ENCODE measurements at places on chromosomes 13 and 19. TPM values are rescaled to one million over a fixed set of nuclear protein-coding genes. Genes with fewer than 3 reads are reported as not detected.

GRCh38 chr19:2978166-2978767 is 903 bp downstream of the TLE6 start:
- H3K27me3 ChIP-seq, result no peaks in the 10 kb centered on the region
- no peaks in the 10 kb centered on the region for H3K4me1 ChIP-seq
- DNase-seq, result no peak
- H3K36me3 ChIP-seq, result no peaks in the 10 kb centered on the region

DNA sequence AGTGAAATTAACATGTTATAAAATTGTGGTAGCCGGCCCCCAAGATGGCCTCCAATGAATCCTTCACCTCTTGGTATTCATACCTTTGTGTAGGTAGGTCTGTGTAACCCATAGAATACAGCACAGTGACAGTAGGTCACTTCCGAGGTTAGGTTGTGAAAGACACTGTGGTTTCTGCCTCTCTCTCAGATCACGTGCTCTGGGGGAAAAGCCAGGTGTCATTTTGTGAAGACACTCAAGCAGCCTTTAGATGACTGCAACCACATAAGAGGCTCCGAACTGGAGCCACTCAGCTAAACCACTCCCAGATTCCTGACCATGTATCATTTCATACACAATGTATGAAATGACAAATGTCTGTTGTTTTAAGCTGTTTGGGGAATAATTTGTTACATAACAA is 9.8 kb upstream of the USPL1 start:
- no peak overlapping the region for H3K4me3 ChIP-seq
- no peaks in the 10 kb centered on the region for H3K4me1 ChIP-seq
- no peaks in the 10 kb centered on the region for H3K36me3 ChIP-seq
- no peak overlapping the region for H3K27ac ChIP-seq

Gene LHB
- total RNA-seq, result not detected

Gene APLP1
- 17.5 TPM for total RNA-seq

Gene SLC10A2
- not detected for total RNA-seq

Gene PNMA8C
- total RNA-seq, result not detected

DNA sequence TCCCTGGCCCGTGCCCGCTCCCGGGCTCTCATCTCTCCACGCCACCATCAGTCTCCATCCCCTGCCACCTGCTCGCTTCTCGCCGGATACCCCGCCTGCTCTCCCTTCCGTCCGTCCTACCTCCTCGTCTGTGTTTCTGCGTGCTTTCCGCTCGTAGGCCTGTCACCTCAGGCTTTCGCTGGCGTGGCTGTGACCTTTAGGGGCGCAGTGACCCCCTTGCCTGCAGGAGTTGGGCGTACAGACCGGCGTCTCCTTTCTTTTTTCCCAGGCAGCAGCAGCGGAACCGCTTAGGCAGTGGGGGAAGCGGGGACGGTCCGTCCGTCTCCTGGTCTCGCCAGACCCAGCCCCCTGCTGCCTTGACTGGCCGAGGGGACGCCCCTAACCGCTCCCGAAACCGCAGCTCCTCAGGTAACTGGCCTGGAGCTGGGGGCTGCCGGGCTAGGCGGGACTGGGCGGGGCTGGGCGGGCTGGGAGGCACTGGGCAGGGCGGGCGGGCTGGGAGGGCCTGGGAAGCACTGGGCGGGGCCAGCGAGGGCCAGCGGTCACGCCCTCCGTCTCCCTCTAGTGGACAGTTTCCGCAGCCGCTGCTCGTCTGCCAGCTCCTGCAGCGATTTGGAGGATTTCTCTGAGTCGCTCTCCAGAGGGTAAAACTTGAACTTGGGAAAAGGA is 6.3 kb downstream of the PGLYRP1 start:
- DNase-seq, result peak; percentile 67
- no peak overlapping the region for H3K27ac ChIP-seq
- H3K27me3 ChIP-seq, result peaks cover 3% of the 10 kb centered on the region
- H3K36me3 ChIP-seq, result no peaks in the 10 kb centered on the region
- H3K4me3 ChIP-seq, result peak overlapping the region; percentile 79

DNA sequence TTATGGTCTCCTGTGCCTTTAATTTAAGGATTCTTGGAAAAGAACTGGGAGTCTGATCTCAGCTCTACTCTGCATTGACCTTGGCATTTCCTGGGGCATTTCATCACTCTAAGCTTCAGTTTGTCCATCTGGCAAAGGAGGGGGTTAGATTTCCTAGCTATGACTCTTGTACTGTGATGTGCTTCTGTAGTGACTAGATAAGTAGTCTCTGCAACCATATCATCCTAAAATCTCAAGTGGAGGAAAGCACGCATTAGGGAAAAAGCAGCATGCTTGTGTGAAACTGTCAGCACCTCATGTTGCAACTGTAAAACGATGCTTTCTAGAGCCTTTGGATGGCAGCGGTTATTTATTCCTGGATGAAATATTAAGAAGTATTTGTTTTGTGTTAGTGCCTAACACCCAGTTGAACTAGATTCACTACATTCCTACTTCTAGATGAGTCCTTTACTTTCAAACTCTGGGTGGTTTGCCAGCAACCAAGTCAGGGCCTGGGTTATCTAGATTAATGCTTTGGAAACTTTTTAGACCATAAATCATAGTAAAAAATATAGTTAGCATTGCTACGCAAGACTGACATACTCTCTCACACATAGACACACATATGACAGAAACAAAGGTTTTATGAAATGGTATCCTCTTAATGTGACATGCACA is 6.8 kb downstream of the WDFY2 start:
- no peak for DNase-seq
- peaks cover 21% of the 10 kb centered on the region for H3K4me1 ChIP-seq
- H3K27me3 ChIP-seq, result no peaks in the 10 kb centered on the region
- peak overlapping the region; percentile 27 for H3K27ac ChIP-seq
- H3K36me3 ChIP-seq, result no peaks in the 10 kb centered on the region

GRCh38 chr13:46387064-46387851 is at the start of gene RUBCNL:
RUBCNL (minus strand) TSS chr13:46387252; CDS start chr13:46372475, 14,777 bp downstream.
- H3K4me1 ChIP-seq, result peaks cover 10% of the 10 kb centered on the region
- DNase-seq, result no peak
- no peaks in the 10 kb centered on the region for H3K27me3 ChIP-seq
- no peaks in the 10 kb centered on the region for H3K36me3 ChIP-seq
- H3K27ac ChIP-seq, result no peak within 1 kb of the TSS

Gene THAP8
- total RNA-seq, result 5.7 TPM

DNA sequence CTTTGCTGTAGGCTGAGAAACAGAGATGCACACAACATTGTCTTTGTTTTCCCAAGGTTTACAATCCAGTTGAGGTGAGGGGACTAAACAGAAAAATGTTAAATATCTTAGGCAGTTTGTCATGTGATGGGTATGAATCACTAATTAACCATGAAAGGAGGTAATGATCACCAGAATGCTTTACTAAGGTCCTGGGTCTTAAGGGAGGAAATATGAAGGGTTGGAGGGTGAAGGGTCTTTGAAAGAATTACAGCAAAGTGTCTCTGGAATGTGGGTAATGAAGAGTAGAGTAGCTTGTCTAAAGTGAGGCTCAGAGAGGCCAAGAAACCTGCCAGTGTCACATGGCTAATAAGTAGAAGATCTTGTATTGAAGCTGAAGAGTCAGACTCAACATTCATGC is 19.0 kb downstream of the BIVM start:
- no peak overlapping the region for H3K27ac ChIP-seq
- no peak overlapping the region for H3K4me3 ChIP-seq
- DNase-seq, result no peak
- peaks cover 40% of the 10 kb centered on the region for H3K36me3 ChIP-seq
- H3K4me1 ChIP-seq, result no peaks in the 10 kb centered on the region
- no peaks in the 10 kb centered on the region for H3K27me3 ChIP-seq

DNA sequence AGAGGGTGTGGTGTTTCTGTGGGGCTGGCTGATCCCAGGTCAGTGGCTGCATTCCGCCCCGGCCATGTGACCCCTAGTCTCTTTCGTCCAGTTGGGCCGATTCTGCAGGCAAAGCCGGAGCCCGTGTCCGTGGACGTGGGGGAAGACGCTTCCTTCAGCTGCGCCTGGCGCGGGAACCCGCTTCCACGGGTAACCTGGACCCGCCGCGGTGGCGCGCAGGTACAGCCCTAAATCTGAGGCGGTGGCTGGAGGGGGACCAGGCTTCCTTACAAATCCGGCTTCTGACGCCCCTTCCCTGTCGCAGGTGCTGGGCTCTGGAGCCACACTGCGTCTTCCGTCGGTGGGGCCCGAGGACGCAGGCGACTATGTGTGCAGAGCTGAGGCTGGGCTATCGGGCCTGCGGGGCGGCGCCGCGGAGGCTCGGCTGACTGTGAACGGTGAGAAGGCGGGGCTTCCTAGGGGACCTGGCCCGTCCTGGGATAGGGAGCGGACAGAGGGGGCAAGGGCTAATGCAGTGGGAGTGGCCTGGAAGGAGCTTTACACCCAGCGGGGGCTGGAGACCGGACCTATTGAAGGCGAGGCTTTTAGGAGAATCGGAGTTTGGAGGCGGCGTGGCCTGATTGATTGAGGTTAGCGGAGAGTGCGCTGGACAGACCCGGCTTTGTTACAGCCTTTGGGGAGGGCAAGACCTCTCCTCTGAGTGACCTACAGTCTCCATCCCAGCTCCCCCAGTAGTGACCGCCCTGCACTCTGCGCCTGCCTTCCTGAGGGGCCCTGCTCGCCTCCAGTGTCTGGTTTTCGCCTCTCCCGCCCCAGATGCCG is 4.3 kb downstream of the KIRREL2 start:
- no peaks in the 10 kb centered on the region for H3K36me3 ChIP-seq
- no peak overlapping the region for H3K4me3 ChIP-seq
- H3K27ac ChIP-seq, result no peak overlapping the region
- H3K27me3 ChIP-seq, result peaks cover 3% of the 10 kb centered on the region

- peak overlapping the region; percentile 80 for H3K27ac ChIP-seq
- DNase-seq, result peak; percentile 81
- peak overlapping the region; percentile 28 for H3K4me3 ChIP-seq
- H3K36me3 ChIP-seq, result no peaks in the 10 kb centered on the region
These were observed 209.7 kb downstream of the SPRY2 start for GRCh38 chr13:80131204-80131603.

DNA sequence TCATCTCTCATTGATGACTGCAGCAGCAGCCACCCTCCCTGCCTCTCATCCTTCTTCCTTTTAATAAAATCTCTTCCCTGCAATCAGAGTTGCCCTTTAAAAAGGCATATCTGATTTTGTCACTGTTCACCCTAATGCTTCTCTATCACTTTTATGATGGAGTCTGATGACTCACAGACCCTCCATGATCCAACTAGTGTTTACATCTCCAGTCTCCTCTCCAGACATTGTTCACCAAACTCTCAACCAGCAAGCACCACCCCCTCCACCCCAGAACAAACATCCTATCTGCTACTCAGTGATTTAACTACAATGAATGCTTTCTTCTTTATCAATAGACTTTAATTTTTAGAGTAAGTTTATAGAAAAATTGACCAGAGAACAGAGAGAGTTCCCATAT is 59.5 kb downstream of the TNFSF11 start:
- no peak overlapping the region for H3K27ac ChIP-seq
- no peak for DNase-seq
- no peaks in the 10 kb centered on the region for H3K36me3 ChIP-seq
- no peaks in the 10 kb centered on the region for H3K27me3 ChIP-seq

DNA sequence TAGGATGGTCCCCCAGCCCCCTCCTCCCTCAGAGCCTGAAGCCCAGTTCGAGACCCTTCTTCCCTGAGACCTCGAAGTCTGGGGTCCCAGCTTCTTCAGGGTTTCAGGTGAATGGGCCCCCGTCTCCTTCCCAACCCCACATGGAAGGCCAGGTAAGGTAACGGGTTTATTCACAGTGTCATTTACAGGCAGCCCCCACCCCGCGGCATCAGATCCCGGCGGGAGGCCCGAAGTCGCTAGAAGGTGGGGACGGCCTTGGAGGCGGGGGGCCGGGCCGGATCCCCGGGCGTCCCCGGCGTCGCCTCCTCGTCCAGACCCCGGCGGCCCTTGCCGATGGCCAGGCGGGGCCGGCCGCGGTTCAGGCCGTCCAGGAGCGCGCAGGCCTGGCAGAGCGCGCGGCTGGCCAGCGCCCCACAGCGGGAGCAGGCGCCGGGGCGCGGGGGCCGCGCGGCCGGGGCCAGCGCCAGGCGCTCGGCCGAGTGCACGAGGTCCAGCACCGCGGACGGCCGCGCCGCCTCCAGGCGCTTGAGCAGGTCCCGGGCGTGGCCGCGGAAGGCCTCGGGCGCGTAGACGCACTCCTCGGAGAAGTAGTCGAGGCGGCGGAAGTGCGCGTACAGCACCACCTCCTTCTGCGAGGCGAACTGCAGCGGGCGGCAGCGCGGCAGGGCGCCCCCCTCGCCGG is 9.7 kb downstream of the CTU1 start:
- peak overlapping the region; percentile 25 for H3K27ac ChIP-seq
- H3K27me3 ChIP-seq, result no peaks in the 10 kb centered on the region
- peak; percentile 70 for DNase-seq
- H3K4me3 ChIP-seq, result no peak overlapping the region

DNA sequence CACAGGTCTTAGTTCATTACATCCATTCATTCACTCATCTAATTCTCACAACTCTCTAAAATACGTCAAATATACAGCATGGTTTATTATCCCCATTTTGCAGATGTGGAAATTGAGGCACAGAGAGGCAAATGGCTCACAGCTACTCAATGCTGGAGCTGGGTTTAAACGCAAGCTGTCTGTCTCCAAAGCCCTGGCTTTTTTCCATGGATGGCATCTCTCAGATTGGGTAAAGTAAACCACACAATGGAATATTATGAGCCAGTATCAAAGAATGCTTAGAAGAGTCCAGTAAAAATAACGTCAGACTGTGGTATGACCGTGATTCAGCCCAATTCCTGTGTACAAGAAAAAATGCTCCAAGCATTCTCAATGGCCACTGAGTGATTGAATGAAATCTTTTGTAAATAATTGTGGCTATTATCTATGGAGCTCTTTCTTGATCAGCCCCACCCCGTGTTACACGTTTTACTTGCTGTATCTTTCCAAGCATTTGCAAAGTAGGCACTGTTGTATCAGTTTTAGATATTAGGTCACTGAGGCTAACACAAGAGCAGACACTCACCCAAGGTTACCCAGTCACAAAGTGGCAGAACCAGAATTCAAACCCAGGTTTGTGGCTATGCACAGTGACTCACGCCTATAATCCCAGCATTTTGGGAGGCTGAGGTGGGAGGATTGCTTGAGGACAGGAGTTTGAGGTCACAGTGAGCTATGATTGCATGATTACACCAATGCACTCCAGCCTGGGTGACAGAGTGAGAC is 5.5 kb upstream of the ACP7 start:
- peaks cover 2% of the 10 kb centered on the region for H3K27me3 ChIP-seq
- DNase-seq, result no peak
- no peak overlapping the region for H3K27ac ChIP-seq
- no peaks in the 10 kb centered on the region for H3K36me3 ChIP-seq
- peaks cover 8% of the 10 kb centered on the region for H3K4me1 ChIP-seq

DNA sequence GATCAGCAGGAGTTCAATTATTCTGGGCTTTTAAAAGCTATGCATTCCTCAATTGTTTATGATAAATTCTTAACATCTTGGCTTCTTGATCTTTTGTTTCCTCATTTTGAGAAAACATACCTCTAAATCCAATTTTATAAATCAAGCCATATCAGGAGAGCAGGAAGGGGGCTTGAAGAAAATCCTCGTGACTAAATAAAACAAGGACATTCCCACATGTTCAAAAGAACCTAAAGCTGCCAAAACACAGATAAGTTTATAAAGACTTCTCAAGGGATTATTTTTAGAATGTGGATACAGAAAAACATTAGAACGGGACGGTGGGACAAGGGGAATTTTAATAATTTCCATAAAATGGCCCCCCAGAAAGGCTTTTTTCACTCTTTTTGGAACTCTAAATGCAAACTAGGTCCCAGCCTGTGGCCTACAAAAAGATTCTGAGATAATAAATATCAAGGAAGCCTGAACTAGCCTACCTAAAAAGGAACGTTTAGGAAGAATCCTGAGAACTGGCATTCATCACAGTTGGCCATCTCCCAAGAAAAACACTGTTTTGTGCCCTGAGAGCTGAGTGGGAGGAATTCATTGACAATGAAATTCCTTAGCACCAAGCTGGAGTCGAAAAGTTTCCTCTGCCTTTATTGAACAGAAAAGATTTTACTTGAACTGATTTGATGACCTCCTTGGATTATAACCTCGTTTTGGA is 30.1 kb downstream of the ZAR1L start:
- no peak for DNase-seq
- no peaks in the 10 kb centered on the region for H3K27me3 ChIP-seq
- no peaks in the 10 kb centered on the region for H3K4me1 ChIP-seq
- peak overlapping the region; percentile 85 for H3K27ac ChIP-seq
